ENCODE measurements at places on chromosomes 5 and 9.
A peak's percentile ranks its signal among the peaks of the same experiment; 100 is the strongest.

- DNase-seq: no peak
Measured at GRCh38 chr5:74192606-74193299, 447.8 kb downstream of the ENC1 start.

DNA sequence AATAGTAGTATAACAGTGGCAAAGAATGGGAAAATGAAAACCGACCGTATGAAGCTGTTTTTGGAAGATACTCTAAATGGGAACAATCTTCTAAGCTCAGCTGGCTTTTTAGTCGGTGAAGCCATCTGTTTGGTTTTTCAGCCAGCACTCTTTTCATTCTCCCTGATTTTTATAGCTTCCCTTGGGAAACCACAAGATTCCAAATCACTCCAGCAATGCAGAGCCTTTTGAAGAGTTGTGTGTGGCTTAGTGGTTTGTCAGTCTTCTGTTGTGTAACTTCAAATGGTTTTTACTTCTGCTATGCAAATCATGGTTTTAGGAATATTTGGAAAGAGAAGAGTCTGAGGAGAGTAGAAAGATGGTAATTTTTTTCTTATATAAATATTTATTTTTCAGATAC, 180.7 kb downstream of the KDM4C start:
- DNase-seq: peak; percentile 47

DNA sequence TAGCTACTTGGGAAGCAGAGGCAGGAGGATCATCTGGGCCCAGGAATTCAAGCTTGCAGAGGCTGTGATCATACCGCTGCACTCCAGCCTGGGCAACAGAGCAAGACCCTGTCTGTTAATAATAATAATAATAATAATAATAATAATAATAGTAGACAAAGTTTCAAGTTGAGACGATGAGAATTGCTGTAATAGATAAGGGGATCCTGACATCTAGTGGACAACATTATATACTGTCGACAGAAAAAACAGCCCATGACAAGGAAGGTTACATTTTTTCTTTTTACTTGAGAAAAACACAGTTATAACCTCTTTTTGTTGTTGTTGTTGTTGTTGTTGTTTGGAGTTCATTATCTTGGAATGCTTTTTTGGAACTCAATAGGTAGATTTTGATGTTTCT, 35.3 kb downstream of the NDFIP1 start:
- DNase-seq: no peak

DNA sequence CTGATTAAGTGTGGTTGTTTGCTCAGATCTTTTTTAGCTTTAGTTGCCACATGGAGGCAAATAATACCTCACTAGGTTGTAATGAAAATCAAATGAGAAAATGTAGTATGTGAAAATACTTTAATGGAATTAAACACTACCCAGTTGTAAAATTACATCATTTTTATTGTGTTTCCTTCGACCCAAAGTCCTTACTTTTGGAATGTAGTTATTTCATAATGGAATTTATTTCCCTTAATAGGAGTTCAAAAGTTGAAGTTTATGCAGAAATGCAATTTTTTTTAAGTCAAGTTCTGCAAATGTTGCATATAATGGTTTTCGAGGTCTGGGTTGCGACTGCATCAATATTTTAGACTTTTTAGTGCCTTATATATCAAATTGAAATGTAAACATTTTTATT, 31.0 kb downstream of the TNPO1 start:
- DNase-seq: no peak

GRCh38 chr5:14726066-14726838, 61.7 kb downstream of the OTULIN start:
- no peak for DNase-seq

- DNase-seq: peak; percentile 80
Measured at GRCh38 chr9:136539427-136540421, 6.1 kb downstream of the NOTCH1 start.

- peak; percentile 11 for DNase-seq
Measured at GRCh38 chr5:567664-568060, 43.4 kb upstream of the SLC9A3 start.

- no peak for DNase-seq
Measured at GRCh38 chr9:97651646-97652045, 18.0 kb downstream of the NCBP1 start.

GRCh38 chr9:2597483-2597882, 24.1 kb upstream of the VLDLR start:
- DNase-seq: no peak

GRCh38 chr9:29609282-29609681, 2036.0 kb upstream of the C9orf72 start:
- DNase-seq: no peak

DNA sequence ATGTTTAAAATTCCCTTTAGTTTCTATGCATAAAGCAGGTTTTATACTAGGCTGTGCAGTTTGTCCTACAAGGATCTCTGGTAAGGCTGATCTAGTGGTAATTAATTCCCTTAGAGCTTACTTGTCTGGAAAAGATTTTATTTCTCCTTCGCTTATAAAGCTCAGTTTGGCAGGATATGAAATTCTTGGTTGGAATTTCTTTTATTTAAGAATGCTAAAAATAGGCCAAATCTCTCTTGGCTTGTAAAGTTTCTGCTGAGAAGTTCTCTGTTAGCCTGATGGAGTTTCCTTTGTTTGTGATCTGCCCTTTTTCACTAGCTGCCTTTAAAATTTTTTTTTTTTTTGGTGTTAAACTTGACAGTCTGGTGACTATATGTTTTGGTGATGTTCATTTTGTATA, 237.1 kb upstream of the TLE4 start:
- DNase-seq: no peak

DNA sequence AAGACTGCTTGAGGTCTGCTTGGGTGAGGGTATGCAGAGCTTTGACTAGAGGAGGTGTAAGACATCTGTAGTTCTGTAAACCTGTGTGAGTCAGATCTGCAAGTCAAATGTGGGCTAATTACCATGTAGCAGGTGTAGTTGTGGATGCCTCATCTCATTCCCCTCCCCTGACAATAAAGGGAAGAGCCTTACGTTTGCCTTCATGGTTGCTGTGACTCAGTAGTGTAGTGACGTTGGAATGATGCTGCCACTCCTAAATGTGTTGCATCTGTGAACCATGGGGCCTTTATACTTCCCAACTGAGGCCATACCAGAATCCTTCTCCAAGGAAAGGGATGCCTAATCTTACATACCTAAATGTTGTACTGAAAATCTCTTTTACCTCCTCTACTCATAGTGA, 26.0 kb downstream of the PRDM6 start:
- DNase-seq: no peak

DNA sequence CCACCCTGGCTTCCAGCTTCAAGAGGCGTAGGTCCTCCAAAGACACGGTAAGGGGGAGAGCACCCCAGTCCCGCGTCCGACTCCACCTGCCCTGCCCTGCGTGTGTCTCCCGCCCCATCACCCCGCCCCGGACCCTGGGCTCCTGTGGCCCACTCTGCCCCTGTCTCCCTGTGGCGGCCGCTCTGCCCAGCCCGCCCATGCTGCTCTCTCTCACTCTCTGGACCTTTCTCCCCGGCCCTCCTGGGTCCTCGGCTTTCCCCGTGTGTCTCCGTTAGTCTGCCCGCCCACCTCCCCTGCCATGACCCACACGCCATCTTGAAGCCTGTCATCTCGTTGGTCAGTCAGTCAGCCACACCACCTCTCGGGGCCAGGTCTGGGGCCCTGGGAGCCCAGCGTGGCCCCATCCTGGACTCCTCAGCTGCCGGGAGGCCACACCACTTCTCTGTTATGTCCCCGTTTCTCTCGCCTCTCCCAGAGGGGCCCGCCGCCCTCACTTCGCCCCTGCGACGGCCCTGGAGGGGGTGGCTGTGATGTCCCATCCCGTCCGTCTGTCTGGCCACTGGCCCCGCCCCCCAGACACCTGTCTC, 4.5 kb downstream of the LRRC26 start:
- no peak for DNase-seq

DNA sequence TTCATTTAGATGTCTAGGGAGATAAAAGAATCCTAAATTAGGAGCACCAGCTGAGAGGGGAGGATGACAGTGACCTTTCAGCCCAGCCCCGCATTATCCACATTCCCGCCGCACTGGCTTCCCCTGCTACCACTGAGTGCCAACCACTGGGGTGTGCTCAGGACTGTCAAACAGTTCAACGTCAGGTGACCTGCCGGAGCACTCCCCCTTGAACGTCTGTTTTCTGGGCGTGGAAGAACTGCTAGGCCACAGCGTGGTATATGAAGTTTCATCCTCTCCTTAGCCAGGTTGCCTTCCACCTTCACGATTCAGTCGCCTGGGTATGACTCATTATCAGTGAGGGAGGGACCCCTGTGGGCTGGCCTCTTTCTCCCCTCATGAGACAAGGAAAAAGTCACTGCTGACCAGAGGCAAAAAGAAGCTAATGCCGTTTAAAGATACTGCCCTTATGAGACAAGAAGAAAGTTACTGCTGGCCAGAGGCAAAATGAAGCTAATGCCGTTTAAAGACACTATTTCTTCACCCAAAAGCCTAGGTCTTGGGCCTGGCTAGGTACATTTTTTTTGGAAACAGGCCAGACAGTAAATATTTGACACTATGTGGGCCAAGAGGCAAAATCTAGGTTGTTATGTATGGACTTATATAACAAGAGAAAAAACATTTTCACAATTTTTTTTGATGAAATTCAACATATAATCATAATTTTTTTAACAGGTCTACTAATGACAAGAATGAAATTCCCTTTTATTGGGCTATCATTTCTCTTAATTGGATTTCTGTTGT, 4.6 kb downstream of the NMRK1 start:
- no peak for DNase-seq

GRCh38 chr9:84310883-84311282, 29.7 kb downstream of the SLC28A3 start:
- no peak for DNase-seq

- peak; percentile 42 for DNase-seq
Measured at GRCh38 chr9:36470643-36471290, 70.7 kb upstream of the RNF38 start.

GRCh38 chr9:73775757-73776156, 624.1 kb downstream of the ANXA1 start:
- DNase-seq: no peak

DNA sequence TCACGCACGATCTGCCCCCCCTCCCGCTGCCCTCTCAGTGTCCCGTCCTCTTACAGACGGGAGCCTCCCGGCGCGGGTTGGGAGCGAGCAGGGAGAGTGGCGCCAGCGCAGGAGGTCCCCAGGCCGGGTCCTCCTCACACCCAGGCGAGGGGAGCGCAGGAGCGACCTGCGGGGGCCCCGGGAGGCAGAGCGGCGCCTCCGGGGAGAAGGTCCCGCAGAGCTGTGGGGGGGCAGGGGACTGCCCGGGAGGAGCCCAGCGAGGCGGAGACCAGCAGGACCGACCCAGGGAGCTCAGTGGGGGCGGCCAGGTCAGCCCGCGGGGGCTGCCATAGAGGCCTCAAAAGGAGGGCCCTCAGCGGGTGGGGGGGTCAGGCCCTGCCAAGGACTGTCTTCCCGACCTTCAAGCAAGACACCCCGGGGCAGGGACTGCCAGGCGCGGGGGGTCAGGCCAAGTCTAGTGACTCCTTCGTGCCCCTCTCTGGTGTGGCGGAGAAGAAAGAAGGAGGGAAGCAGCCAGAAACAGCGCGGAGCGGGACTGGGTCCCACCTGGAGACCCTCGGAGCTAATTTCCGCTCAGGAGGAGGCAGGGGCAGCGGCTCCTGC, 123.3 kb upstream of the ERCC6L2 start:
- DNase-seq: no peak

GRCh38 chr9:134040176-134040565, 14.9 kb downstream of the BRD3OS start:
- DNase-seq: peak; percentile 14

GRCh38 chr9:127931092-127931881, 710 bp upstream of the PIP5KL1 start:
- no peak for DNase-seq

- DNase-seq: no peak
Measured at GRCh38 chr9:18741945-18742344, 268.0 kb downstream of the ADAMTSL1 start.

DNA sequence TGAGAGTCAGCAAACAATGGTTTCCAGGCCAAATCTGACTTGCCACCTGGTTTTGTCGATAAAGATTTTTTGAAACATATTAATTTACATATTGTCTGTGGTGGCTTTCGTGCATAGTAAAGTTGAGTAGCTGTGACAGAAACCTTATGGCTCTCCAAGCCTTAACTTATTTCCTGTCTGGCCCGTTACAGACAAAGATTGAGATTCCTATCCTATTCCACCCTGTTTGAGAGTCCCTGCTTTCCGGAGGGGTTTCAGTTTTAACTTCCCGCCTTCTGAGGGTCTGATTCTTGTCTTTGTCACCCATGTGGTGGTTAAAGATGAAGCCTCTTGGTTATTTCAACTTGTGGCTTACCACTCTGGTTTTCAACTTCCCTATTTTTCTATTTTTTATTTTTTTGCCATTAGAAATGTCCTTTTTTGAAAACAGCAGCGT, 11.4 kb downstream of the OTULIN start:
- no peak for DNase-seq

DNA sequence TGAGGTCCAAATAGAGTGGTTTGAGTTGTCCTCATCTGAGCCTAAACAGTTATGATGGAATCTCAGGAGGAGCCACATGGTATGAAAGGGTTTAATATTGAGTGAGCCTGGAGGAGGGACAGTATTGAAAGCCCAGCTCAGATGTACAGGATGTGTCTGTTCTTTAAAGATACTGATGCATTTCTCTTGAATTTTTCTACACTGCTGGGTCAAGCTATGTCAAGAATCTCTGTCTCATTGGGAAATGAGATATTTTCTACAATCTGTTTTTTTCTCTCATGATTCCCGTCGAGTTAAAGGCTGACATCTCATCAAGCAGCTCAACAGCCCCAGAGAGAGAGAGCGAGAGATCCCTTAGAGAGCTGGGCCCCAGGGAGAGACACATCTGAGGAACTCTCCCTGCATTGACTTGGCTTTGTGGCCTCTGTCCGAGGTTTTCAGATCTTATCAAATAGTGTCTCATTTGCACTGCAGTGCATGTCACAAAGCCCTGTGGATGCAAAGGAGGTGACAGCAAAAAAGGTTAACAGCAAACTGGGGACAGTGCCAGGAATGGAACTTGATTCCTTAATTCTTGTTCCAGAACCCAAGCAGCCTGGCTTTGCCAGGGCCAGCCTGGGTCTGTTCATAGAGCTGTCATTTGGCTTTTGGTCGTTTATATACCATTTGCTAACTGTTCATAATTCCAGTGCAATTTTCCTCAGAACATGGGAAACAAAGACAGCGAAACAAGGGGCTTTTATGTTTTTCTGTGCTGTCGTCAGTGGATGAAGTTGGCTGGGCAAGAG, 19.0 kb upstream of the ACTBL2 start:
- no peak for DNase-seq

DNA sequence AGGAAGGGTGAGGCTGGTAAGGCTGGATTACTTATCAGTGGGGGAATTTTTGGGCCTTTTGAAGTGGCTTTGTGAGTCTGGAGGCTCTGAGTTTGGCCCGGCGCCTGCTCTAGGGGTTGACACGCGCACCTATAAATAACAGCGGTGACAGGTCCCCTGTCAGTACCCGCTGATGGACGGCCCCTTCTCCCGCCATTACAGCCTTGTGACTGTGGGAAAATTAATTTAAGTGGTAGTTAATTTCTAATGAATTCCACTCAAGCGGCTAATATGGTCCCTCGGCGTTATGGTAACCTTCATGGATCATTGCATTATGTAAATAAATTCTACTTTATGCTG, 16.5 kb downstream of the MRPL36 start:
- no peak for DNase-seq

DNA sequence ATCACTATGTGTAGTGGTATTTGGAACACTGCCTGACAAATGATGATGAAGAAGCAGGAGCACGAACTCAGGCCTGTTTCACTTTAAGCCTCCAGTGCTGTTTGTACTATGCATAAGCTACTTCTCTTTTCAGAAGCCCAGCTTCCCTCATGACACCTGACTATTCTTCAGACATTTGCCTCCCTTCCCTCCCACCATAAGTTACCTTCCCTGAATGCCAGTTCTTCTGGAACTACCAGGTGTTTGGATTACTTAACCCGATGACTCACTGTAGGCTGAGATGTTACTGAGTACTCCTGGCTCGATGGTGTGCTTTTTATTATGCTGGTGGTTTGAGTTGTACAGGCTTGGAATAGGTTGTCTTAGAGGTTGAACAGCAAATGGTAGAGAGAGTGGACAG, 180.0 kb downstream of the SPATA31D1 start:
- no peak for DNase-seq

Data from left hindlimb (tissue), 1 donor.